ENCODE measurements at places on chromosomes 1 and 21.

DNA sequence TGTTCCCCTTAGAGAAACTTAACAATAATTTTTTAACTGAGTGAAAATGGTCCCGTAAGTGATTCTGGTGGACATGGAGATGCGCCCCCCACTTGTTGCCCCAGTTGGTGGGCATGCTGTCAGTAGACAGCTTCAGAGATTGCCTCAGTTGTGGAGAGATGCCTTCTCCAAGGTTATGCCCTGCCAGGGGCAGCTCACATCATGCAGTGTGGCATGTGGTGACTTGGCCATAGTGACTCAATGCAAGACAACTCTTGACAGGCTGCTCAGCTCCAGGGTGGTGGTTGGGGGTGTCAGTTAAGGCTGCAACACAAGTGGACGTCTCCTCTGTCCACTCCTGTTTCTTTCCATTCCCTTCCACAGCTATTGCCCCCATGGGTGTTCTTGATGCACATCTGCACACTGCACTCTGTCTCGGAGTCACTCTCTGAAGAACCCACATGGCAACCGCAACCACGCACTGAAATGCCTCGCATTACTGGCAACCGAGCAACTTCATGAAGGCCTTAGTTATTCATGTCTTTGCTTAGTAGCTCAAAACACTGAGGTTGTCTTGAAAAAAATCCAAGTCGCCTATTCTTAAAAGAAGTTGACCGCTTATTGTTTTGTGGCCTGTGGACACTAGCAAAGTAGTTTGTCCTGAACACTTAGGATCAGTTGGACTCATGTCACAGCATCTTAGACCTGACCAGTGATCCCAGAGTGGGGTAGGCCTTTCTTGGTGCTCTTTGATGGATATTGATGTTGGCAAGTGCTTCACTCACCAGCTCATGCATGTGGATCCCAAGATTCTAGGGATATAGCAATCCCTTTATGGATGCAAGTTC is 54.8 kb upstream of the USP1 start:
- DNase-seq: no peak
- no peaks in the 10 kb centered on the region for H3K4me1 ChIP-seq
- no peaks in the 10 kb centered on the region for H3K27me3 ChIP-seq
- H3K4me3 ChIP-seq: no peak overlapping the region
- H3K27ac ChIP-seq: no peak overlapping the region

GRCh38 chr1:78224861-78225552 is 179.2 kb downstream of the GIPC2 start:
- DNase-seq: no peak
- no peaks in the 10 kb centered on the region for H3K4me1 ChIP-seq
- H3K36me3 ChIP-seq: no peaks in the 10 kb centered on the region
- H3K4me3 ChIP-seq: no peak overlapping the region
- H3K27me3 ChIP-seq: no peaks in the 10 kb centered on the region

DNA sequence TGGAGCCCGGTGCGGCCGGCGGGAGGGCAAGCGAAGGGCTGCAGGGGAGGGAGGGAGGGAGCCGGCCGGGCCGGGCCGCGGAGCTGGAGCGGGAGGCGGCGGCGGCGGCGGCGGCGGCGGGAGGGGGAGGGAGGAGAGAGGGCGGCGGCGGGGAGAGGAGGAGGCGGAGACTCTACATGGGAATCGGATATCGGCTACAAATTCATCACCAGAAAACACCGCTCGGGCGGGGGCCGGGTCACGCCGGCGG is at the start of gene AKT3:
AKT3 (minus strand) TSS at position 42 of the 250 bp plus-strand sequence. CDS start 7,073 bp downstream, outside the sequence.
- no peaks in the 10 kb centered on the region for H3K4me1 ChIP-seq
- H3K27me3 ChIP-seq: no peaks in the 10 kb centered on the region
- H3K4me3 ChIP-seq: peak within 1 kb of the TSS; percentile 89
- peak within 1 kb of the TSS; percentile 97 for H3K27ac ChIP-seq
- no peak for DNase-seq

DNA sequence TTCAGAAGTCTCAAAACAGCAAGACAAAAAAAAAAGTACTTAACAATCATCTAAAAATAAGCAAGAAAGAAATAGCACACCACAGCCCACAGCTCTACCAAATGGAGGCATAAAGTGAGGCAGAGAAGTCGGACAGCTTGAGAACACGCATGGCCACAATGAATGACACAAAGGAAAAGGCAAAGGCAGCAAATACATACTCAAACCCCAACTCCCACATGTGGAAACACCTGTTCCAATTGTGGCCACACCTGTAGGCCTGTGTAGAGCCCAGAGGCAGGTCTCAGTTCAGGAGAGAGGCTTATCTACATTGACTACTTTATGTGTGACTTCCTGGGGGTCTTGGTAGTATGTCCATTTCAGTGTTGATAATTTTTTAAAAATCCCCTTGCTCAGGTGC is 543.5 kb downstream of the LMO4 start:
- no peaks in the 10 kb centered on the region for H3K4me1 ChIP-seq
- no peaks in the 10 kb centered on the region for H3K27me3 ChIP-seq
- H3K4me3 ChIP-seq: no peak overlapping the region
- no peaks in the 10 kb centered on the region for H3K36me3 ChIP-seq
- H3K27ac ChIP-seq: no peak overlapping the region

All from ascending aorta (tissue), 2 donors.